ENCODE measurements at places on chromosomes 16 and 17.
A peak's percentile ranks its signal among the peaks of the same experiment; 100 is the strongest.

DNA sequence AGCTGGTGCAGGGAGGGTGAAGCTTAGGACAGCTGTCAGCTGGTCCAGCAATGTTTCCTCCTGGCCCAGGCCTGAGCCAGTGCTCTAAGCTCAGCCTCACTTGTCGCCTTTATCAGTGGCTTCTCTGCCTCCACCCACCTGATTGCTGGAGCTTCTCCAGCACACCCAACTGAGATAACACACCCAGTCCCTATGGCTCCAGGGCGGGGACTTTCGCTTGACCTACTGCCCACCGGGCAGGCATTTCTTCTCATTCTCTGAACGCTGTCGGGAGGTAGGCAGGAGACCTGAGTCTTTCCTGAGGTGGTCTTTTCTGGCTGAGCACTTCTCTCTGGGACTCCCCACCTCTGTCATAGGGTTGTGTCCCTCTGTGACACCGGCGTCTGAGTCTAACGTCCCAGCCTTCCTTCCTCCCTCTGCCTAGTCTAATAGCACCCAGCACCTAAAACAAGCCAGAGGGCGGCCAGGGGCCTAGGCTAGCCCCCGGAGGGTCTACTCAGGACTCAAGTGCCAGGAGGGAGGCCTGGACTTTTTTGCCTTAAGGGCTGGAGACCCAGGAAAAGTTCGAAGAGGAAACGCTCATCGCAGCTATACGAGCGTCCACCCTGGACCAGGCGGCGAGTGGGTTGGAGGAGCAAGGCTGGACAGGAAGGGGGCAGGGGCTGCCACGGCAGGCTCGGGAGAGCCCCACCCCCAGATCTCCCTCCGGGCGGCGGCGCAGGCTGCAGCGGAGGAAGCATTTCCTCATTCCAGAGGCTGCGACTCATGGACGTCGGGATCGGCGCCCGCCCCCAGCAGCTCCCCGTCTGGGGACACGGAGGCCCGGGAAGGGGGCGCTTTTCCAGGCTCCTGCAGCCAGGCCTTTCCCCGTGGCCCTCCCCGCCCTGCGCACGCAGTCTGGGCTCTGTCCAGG lies 756 bp downstream of the TAX1BP3 start:
- DNase-seq, result peak; percentile 79

DNA sequence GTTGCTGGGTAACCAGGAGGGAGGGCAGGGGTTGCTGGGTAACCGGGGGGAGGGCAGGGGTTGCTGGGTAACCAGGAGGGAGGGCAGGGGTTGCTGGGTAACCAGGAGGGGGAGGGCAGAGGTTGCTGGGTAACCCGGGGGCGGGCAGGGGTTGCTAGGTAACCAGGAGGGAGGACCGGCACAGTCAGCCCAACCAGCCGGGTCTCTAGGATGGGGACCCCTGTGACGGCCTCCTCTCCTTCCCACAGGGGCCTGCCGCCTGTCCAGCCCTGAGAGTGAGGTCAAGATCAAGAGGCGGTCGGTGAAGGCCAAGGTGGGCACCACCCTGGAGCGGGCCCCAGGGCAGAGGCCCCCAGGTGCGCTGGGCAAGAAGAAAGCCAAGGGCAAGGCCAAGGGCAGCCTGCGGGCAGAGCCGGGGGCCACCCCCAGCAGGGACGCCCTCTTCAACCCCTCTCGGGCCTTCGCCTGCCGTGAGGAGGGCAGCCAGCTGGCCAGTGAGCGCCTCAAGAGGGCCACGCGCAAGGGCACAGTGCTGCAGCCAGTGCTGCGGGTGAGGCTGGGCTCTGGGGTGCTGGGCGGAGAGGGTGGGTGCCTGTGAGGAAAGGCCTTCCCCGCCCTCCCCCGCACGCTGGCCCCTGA lies 54.6 kb downstream of the ACTG1 start:
- DNase-seq, result no peak

DNA sequence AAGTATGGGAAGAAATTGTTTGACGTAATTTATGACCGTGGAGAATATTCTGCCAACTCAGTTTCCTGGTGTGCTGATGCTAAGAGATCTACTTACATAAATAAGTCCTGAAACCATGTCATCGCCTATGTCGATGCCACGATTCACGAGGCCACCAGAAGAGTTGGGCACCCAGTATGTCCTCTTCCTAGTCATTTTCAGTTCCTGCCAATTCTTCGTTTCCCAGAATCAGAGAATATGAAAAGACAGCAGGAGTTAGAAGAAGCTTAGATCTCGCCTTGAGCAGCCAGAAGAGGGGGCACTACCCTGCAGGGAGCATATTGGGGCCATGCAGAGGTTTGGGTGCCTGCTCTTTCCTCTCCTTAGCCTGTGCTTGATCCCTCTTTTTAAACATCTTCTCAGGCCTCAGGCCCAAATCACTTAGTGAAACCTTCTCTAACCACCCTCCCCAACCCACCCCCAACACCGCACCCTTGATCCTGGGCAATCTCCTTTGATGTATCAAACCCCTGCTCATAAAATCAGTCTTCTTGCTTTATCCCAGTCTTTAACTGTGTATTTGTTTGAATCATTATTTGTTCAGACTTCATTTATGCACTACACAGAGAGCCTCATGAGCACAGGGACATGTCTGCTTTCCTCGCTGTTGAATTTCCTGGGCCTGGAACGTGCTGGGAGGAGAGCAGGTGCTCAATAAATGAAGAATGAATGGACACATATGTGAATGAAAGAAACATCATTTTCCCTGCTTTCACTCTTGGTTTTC lies 12.2 kb upstream of the LONP2 start:
- no peak for DNase-seq

DNA sequence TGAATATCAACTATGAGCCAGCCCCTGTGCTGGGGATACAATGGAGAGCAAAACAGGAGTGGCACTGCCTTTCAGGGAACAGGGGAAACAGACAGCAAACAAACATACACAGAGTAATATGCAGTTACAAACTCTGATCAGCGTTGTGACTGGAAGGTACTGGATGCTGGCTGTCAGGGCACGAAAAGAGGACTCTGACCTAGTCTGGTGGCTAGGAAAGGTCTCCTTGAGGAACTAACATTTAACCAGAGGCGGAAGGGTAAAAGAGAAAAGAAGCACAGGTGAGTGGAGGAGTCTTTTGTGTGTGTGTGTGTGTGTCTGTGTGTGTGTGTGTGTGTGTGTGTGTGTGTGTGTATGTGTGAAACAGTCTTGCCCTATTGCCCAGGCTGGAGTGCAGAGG lies 12.4 kb upstream of the B4GALNT2 start:
- DNase-seq, result no peak

- no peak for DNase-seq
These were observed 22.4 kb downstream of the SLC35G3 start for GRCh38 chr17:35171834-35172233.

DNA sequence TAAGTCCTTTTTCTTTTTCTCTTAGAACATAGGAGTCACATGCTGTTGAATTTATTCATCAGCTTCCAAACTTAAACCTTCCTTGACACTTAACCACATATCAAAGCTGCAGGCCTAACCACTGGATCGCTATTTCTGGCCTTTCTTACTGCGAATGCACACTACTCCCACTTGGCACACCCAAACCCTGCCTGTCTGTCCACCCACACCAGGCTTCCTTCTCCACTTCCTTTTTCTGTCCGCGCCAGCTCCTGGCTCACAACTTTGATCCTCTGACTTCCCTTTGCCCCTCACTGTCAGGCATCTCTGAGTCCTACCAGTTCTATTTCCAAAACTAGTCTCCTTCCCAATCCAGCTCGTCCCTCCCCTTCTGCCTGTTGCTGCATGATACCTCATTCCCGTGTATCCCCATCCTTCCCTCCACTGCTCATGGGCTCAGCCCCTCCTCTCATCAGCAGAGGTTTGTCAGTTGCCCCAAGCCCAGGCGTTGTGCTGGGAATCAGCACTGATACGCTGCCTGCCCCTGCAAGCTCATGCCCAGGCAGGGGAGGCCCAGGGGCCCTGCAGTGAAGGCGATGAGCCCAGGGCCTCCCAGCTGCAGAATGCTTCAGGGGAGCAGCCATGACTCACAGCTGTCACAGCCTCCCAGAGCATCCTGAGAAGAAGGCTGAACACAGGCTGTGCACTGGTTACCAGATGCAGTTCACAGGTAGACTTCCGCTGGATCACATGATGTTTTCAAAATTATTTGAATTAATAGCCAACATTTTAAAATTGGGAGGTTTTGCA lies 179.8 kb downstream of the KATNIP start:
- no peak for DNase-seq

DNA sequence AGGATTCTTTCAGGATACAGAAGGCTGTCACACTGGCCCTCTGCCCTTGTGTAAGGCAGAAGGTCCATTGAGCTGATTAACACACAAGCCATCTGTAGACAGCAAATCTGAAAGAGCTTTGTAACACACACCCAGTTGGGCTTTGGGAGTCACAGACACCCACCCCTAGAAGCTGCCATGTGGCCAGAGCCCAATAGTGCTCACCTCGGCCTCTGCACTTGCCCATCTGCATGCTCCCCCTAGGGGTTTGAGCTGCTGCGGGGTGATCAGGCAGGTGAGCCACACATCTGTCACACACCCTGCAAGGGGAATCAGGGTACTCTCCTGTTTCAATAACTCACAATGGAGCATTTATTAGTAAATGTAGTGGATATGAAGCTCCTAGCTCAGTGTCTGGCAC lies 138.3 kb downstream of the CHD9NB start:
- no peak for DNase-seq

All from RCC 7860 (cell line).